ENCODE measurements at places on chromosomes 3 and 15.

DNA sequence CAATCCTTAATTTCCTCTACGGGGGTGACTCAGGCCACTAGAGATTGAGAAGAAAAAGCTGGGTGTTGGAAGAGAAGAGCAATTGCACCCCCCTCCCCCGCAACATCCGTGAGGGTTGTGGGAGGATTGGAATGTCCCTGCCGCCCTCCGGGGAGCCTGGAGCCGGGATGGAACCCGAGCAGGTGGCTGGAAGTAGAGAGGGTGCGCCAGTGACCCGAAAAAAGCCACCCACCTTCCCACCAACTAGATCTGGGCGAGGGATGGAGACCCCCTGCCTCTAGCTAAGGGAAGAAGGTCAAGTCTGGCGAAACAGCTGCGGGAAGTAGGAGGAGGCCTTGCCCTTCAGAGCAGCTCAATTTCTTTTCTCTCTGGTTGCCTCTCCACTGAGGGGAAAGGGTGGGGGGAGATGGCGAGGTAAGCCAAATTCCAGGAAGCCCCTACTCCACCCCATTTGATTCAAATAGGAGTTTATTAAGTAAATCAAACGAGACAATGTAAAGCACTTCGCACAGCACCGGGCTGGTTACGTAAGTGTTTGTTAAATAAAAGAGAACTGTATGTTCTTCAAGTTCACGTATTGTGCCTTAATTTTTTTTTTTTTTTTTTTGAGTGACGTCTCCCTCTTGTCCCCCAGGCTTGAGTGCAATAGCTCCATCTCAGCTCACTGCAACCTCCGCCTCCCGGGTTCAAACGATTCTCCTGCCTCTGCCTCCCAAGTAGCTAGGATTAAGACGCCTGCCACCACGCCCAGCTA is 1.1 kb upstream of the WWTR1 start:
- no peak for DNase-seq

GRCh38 chr3:8938021-8938420 is 25.3 kb downstream of the RAD18 start:
- no peak for DNase-seq

DNA sequence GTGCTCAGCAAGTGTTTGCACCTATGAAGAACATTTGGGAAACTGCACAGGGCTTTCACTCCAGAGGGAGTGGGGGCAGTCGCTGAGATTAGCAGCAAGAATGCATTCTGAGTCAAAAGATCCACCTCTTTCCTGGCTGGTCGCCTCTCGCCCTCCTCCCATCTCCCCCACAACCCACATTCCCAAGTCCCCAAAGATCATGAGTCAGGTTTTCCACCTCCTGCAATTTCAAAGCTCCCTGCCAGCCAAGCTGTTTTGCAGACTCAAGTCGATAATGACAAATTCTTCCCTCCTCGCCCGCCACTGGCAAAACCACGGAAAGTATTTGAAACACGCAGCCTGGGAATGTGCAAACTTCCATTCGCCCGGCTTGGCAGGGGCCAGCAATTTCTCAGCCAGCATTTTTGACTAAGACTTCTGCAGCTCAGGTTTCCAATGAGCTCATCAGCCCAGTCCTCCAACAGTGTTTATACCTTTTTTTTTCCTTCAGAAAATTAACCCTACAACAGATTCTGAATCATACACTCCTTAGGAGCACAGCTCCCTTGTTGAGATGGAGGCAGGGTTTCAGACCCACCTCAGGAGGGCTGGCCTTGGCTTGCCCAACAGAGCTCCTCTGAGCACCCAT is 181.4 kb downstream of the SMAD6 start:
- DNase-seq, result no peak

DNA sequence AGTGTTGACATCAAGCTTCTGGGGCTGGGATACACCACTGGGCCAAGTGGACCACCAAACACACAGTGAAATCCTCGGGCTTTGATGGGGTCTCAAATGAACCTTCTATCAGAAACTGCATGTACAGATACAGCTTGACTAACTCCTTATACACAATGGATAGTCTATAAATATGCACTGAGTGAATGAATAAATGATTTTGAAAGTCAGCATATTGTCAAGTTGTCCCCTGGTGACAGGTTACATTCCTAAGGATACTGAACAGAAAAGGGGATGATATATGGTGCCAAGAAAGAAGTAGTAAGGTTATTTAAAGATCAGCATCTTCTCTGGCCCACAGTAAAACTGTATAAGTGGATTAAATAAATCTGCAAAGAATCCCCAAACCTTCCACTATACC is 159.4 kb upstream of the SLC2A2 start:
- DNase-seq, result no peak

- no peak for DNase-seq
Measured at GRCh38 chr15:29071232-29071881, 185.6 kb downstream of the APBA2 start.

DNA sequence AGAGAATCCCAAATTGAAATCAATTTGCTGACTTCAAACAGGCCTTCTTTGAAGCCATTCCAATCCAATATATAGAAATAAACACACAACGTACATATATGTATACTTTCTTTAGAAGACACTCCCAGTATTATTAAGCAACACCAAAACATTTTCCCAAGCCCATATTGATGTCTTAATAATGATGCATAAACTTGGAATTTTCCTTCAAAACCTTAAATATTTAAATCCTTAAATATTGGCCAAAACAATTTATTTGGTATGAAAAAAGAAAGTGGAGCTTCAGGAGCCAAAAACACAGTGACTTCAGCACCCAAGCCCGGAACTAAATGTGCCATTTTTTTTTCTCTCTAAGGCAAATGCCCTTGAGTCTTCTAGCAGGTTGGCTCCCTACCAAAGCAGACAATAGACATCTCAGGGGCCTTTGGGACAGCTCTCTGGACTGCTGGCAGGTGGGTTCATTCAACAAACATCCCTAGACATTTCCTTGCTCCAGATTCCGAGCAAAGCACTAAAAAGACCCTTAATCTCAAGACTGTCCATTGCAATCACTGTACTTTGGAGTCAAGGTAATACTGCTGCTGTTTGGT is 384.7 kb downstream of the NTRK3 start:
- no peak for DNase-seq
